ENCODE measurements at places on chromosomes 2 and 18.

DNA sequence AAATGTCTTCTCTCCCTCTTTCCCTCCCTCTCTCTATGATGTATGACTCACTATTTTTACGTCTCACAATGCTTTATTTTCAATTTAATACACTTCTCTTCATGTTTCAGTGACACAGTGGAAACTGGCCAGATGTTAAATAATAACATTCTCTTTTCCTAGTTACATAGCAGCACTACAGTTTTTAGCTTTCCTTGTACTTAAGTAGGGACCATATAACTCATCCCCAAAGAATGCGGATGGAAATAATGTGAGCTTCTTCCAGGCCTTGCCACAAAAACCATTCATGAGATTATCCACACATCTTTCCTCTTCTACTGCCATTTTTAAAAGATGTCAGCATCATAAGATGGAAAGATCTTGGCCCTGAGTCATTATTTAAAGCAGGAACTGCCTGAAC lies 789.4 kb downstream of the LRP1B start:
- DNase-seq: no peak

- no peak for DNase-seq
These were observed 59.5 kb downstream of the ACKR3 start for GRCh38 chr2:236628981-236629605.

DNA sequence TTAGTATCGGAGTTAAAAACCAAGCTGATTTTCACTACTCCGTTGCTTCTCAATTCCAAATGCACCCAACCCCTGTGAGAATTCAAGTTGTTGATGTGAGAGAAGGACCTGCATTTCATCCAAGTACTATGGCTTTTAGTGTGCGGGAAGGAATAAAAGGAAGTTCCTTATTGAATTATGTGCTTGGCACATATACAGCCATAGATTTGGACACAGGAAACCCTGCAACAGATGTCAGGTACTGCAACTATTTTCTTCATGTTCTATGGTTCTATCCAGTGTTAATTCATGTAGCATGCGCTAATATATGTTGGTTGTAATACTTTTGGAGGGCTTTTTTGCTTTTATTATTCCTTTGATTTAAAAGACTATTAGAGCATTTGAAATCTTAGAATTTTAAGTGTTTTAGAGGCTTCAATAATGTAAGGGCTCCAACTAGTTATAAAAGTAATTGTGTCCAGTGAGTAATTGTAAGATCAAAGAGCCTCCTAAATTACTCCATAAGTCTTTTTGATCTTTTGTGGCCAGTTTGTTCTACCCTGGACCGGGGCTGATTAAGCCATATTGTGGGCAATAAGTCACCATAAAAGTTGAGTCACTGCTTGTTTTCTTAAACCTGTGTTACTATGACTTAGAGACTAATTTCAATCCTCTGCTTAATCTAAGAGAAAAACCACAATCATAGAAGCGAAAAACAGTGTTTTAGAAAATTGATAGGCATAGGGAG lies 22.9 kb downstream of the DSG4 start:
- DNase-seq: no peak

DNA sequence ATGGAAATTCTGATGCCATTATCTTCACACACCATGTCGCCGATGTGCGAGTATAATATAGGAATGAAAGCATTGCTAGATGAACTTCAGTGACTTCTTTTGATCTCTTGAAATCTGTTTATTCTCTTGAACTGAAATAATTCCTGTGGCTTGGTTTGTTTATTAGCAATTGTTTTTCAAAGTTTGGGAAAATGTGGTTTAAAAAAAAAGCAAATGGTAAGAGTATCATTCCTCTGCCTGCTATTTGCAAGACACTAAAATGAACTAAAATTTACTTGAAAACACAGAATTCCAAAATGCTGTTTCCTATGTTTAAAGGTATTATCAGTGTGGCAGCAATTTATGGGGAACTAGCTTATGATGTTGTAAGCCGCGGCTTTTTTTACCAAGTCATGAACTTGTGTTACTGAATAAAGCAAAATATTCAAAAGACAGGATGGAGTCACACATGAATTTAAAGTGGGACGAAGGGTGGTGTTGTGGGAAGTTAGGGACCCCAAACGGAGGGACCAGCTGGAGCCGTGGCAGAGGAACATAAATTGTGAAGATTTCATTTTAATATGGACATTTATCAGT lies 96.4 kb downstream of the COLEC12 start:
- DNase-seq: no peak

DNA sequence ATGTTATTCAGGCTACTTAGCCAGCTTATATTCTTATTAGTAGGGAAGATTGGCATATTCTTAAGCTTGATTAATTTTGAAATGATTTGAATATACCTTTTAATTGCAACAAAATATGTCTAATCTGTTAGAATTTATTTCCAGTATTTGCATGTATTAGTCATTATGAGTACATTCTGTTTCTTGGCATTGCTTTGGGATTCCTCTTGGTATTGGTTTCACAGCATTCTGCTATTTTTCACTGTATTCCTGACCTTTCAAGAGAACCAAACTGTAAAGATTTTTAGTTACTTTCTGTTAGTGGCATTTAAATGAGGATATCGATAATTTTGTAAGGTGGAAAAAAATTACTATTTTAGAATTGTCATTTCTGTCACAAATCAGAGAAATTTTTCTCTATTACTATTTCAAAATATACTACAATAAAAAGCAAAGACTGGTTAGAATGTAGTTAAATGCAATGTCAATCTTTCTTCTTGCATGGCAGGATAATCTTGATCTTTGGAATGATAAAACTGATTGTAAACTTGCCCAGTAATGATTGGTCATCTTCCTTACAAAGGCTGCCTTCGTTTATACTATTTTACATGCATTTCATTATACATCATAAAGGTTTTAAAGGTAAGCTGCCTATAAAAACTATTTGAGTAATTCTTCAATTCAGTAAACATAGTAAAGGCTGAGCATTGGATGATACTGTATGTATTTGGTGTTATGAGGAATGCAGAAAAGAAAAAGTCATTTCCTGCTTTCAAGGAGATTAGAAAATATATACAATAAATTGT lies 86.1 kb downstream of the SLC4A10 start:
- no peak for DNase-seq

DNA sequence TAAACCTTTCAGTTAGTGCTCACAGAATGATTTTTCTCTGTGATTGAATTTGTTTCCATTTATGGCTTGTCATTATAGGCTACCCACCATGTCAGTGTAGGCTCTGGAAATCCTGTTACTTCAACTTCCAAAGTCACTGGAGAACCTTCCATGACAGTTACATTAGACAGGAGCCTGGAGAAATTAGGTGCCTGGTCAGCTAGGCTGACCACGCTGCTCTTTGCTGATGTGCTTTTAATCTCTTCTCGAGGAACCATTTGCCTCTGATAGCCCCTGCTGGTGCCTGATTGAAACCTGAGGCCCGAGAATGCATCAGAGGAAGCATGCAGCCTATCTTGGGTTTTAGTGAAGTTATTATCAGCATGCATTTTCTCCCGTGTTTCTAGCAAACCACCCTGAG lies 29.6 kb upstream of the TTN start:
- DNase-seq: no peak

GRCh38 chr2:11099122-11100065 lies 55.9 kb upstream of the SLC66A3 start:
- DNase-seq: no peak

DNA sequence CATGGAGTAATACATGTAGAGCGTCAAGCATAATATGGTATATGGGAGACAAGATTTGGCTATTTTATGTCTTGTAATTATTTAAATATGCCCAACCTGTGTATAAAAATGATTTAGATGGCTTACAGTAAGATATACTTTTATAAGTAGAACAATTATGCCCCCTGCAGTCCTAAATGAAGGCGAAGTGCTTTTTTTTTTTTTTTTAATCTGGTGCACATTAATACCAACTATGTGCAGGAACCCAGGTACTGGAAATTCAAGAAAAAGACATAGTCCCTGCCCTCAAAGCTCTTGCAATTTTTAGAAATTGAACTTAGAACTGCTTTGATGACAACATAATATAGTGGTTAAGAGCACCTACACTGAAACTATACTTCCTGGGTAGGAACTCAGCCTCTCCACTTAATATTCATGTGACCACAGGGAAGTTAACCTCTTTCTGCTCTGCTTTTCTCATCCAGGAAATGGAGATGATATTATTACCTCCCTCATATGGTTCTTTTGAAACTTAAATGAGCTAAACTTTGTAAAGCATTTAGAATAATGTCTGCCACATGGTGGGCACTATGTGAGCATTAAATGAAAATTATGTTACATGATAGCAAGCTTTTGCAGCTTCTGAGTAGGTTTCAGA lies 38.1 kb downstream of the AFTPH start:
- no peak for DNase-seq

- DNase-seq: no peak
These were observed 17.6 kb downstream of the OSBPL6 start for GRCh38 chr2:178211943-178212342.

DNA sequence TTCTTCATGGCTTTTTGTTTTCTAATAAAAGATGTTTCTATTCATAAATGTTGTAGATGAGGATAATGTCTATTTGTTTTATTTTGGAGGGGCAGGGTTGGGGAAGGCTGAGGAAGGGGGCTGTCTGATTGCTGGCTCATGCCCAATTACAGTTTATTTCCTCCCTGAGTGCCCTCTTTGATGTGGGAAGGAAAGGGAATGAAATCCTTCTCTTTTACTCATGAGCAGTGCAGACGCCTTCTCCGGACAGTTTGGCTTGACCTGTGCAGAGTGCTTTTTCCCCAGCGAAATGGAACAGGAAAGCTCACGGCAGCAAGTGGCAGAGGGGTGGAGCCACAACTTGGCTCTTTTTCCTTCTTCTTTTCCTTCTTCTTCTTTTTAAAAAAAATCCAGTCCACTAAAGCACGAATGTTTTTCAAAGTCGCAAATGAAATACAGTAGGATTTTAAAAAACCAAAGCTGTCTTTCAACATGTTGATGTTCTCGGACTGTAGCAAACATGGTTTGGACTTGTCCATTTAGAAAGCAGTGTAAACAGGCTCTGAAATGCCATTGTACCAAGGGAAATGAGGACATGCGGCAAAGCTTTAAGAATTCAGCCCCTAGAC lies 34.5 kb downstream of the RAB31 start:
- DNase-seq: no peak

GRCh38 chr2:141630407-141630930 lies 500.3 kb downstream of the LRP1B start:
- no peak for DNase-seq

- peak; percentile 16 for DNase-seq
These were observed 1.1 kb downstream of the MAP3K20 start for GRCh38 chr2:173076581-173077345.

DNA sequence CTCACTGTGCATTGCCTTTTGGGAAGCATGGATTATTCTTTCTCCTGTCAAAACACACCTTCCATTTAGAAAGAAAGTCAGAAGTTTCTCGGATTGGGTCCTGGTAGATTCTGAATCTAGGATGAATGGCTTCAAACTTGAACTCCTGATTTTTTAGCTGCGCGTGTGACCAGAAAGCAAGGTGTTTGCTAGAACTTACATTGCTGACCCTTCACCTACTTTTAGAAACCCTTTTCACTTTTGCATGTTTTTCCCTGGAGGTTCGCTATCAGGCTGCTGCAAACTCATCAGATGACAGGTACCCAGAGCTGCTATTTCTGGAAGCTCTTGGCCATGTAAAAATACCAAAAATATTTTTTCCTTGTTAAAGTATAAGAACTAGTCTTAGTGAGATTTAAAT lies 132.0 kb downstream of the QPCT start:
- DNase-seq: no peak

GRCh38 chr18:75216911-75217689 lies 6.5 kb downstream of the TSHZ1 start:
- DNase-seq: no peak

GRCh38 chr18:67634631-67635338 lies 118.3 kb upstream of the DSEL start:
- DNase-seq: no peak

GRCh38 chr2:182050333-182051135 lies 64.9 kb downstream of the PPP1R1C start:
- no peak for DNase-seq

DNA sequence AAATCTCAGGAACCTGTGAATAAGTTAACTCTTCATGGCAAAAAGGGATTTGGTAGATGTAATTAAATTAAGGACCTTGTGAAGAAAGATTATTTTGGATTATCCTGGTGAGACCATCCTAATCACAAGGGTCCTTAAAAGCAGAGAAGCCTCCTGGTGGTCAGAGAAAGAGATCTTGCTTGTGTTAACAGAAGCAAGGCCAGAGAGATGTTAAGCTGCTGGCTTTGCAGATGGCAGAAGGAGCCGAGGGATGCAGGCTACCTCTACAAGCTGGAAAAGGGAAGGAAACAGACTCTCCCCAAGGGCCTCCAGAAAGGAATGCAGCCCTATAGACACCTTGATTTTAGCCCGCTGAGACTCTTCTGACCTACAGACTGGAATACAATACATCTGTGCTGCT lies 197.0 kb downstream of the STK39 start:
- no peak for DNase-seq

DNA sequence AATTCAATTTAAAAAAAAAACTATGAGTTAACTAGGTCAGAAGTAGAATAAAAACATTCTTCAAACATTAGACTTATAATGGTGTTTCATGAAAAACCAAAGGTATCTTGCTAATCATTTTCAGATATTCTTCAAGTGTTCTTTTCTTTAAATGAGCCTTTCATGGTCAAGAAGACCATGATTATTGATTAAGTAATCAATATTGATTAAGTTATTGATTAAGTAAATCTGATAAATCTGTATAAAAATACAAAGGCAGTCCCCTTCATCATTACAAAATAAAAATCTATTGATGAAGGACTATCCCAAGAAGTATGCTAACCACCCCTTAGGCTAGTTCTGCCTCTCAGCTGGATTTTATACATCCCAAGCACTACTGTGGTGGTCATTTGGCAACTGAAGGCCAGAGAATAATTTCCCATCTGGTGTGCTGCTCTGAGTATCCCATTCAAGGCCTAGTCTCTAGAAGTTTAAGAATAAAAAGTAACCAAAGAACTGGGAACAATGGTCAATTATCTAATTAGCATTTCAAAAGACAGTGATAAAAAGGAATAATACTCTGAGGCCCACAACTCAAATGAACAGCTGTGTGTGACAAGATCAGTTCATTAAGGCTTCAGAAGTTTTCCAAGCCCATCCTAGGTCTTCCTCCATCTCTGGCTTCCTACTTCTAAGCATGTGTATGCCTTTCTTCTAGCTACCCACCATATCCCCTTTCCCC lies 63.5 kb downstream of the TCF4 start:
- DNase-seq: no peak

GRCh38 chr2:10972683-10973433 lies 61.1 kb downstream of the KCNF1 start:
- no peak for DNase-seq

- no peak for DNase-seq
These were observed 300.4 kb upstream of the FANCL start for GRCh38 chr2:58541511-58541910.
